ENCODE measurements at places on chromosomes 7 and 10. TPM values are rescaled to one million over a fixed set of nuclear protein-coding genes. Genes with fewer than 3 reads are reported as not detected.

DNA sequence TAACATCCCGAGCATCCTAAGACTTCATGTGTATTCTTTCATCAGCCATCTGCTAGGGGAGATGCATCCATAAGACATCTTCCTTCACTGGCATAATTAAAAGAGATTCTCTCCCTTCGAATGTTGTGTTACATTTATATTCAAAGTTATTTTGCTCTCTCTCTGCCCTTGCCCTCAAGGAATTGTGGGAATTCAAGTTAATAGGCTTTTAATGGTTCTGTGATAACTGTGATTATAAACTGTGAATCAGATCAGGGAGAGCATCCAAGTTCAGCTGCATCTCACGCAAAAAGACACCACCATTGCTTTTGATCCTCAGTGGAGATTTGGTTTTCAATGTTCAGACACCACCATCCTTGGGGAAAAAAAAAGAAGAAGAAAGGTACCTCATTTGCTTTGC, 9.2 kb upstream of the TEX36 start:
- no peak for DNase-seq

DNA sequence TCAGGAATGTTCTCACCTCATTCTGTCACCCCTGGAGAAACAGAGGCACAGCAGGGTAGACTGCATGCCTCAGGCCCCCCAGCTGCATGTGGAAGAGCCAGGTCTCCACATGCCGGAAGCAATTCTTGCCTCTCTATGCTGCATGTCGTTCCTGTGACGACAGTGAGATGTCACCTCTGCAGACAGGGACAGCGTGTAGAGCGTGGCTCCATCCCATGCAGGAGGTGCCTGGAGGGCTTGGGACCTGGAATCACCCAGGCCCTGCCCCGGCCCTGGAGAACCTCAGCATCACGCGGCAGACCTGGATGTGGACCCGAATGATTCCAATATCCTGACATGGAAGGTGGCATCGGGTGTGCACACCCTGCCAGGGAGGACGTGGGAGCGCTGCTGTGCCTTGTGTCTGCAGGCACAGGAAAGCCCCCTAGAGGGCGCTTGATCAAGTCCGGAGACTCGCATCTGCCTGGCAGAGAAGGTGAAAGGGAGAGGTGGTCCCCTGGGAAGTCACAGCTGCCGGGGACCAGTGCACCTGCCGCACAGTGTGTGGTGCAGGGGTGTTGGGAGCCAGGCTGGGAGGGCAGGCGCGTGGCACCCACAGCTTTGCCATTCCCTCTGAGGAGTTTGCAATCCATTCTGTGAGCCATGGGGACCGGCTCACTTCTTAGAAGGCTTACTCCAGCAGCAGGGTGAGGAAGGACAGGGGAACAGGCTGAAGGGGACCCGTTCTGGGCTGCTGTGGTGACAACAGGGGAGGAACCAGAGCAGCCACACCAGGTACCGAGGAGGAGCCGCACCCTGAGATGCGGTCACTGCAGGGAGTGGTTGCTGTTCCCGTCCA, 45.3 kb upstream of the EN2 start:
- DNase-seq: peak; percentile 71

DNA sequence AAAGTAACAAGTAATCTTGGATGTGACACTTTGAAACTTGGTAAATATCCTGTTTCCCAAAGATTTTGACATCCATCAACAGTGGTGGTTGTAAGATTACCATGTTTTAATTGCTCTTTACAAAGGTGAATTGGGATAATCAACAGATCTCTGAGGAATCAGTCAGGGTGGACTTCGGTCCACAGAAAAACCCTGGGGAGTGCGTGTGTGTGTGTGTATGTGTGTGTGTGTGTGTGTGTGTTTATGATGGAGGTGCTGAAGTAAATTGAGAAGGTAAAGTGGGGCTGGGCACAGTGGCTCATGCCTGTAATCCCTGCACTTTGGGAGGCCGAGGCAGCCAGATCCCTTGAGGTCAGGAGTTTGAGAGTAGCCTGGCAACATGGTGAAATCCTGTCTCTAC, 12.0 kb upstream of the AUTS2 start:
- DNase-seq: no peak

GRCh38 chr10:29127731-29128130, 161.1 kb upstream of the LYZL1 start:
- DNase-seq: no peak

DNA sequence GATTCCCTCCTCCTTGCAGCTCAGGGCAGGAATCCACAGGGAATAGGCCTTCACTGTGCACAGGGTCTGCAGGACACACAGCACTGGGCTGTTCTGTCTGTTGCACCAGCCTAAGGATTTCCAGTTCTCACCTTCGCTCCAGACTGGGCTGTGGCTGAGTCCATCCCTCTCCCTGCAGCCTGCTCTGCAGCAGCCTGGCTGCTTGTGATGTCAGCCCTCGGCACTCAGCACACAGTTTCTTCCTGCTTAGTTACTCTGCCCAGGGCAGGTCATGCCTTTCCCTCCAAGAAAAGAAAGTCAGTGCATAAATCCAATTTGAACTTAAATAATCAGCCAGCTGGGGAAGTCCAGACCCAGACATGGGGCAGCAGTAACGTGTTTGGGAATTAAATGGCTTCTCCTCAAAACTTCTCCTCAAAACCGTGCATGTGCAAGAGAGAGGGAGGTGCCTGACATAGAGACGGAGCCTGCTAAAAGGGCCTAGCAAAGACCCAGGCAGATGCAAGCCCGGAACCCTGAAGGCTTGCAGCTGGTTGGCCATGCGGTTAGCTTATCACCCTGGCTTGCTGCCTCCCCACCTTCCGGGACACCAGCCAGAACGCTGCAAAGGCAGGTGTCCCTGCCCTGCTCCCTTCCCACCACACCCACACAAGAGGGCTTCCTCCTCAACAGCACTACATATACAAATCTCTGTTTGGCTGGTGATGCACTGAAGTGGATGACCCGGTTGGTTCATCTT, 10.9 kb upstream of the GDF2 start:
- no peak for DNase-seq

ZNF365 gene
- polyA plus RNA-seq: 0.54 TPM

GRCh38 chr10:5805711-5806110, 7.5 kb downstream of the GDI2 start:
- DNase-seq: no peak

CTTNBP2 gene
- 3.8 TPM for polyA plus RNA-seq

- no peak for DNase-seq
Observed at GRCh38 chr10:44008270-44008916, 359.7 kb upstream of the ZNF32 start.

Data from kidney (tissue), 22 donors.